ENCODE measurements at places on chromosomes 11 and 22.

- DNase-seq: no peak
Measured at GRCh38 chr11:102361086-102362031, 14.3 kb downstream of the BIRC2 start.

- peak; percentile 87 for DNase-seq
Measured at GRCh38 chr22:45516923-45517675, 14.4 kb downstream of the FBLN1 start.

- no peak for DNase-seq
Measured at GRCh38 chr11:115739146-115739545, 234.9 kb upstream of the CADM1 start.

- DNase-seq: no peak
Measured at GRCh38 chr11:62030071-62030684, 62.7 kb upstream of the FTH1 start.

DNA sequence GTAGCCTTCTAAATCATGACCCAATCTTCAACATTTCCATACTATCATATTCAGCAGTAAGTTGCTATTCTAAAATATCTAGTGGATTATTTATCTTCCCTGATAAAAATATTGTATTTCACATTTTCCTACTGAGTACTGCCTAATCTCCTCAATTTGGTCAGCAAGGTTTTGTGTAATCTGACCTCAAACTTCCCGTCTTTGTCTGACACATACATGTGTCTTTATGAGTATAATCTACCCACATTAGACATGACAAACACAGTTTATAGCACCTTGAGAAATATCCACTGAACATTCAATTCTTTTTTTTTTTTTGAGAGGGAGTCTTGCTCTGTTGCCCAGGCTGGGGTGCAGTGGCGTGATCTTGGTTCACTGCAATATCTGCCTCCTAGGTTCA is 113.7 kb upstream of the LUZP2 start:
- DNase-seq: no peak

GRCh38 chr11:117547195-117547850 is 219.7 kb downstream of the CEP164 start:
- no peak for DNase-seq

All from MCF 10A (cell line).